ENCODE measurements at places on chromosomes 2 and 18.

- DNase-seq: no peak
These were observed 127.6 kb downstream of the MAPK4 start for GRCh38 chr18:50687491-50687890.

- no peak for DNase-seq
These were observed 7.8 kb downstream of the RBM44 start for GRCh38 chr2:237806334-237806733.

- no peak for DNase-seq
These were observed 9.3 kb upstream of the SPATA3 start for GRCh38 chr2:230986520-230987136.

DNA sequence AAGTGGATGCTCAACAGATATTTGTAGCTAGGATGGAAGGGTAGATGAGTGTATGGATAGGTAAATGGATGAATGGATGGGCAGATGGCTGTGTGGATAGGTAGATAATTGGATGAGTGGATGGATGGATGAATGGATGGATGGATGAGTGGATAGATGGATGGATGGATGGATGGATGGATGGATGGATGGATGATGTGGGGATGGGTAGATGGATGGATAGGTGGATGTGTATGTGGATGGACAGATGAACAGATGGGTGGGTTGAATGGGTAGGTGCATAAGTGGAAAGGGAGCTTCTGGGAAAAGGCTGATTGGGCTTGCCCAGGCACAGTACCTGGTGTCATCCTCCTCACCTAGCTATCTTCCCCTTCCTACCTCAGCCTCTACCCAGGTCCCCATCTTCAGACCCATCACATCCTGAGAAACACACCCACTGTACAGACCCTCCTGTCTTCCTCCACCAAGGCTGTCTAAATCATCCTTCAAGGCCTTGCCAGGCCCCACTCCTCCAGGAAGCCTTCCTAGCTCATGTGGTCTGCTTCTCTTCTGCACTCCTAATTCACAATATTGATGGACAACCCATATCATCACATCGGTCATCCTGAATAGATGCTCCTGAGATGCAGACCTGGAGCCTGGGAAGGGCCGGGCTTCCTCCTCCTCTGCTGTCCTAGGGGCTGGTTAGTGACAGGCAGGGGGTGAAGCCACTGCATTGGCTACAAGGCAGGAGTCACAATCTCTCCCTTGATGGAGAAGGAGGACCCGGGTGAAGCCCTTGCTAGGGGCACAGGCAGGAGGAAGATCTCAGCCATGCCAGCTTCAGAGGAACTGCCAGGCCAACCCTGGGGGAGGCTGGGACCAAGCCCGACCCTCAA lies 49.4 kb downstream of the SMAD7 start:
- no peak for DNase-seq

GRCh38 chr2:109637749-109638570 lies 23.8 kb downstream of the SOWAHC start:
- DNase-seq: no peak

GRCh38 chr2:208297961-208298360 lies 31.9 kb downstream of the PIKFYVE start:
- DNase-seq: no peak

- peak; percentile 54 for DNase-seq
These were observed 3.7 kb upstream of the SIX3 start for GRCh38 chr2:44937688-44938240.

GRCh38 chr18:49071778-49072177 lies 121.0 kb upstream of the SMAD7 start:
- no peak for DNase-seq

GRCh38 chr2:143787674-143788073 lies 658.5 kb downstream of the ARHGAP15 start:
- no peak for DNase-seq

- peak; percentile 50 for DNase-seq
These were observed 19.4 kb downstream of the TOGARAM2 start for GRCh38 chr2:29000481-29000880.

DNA sequence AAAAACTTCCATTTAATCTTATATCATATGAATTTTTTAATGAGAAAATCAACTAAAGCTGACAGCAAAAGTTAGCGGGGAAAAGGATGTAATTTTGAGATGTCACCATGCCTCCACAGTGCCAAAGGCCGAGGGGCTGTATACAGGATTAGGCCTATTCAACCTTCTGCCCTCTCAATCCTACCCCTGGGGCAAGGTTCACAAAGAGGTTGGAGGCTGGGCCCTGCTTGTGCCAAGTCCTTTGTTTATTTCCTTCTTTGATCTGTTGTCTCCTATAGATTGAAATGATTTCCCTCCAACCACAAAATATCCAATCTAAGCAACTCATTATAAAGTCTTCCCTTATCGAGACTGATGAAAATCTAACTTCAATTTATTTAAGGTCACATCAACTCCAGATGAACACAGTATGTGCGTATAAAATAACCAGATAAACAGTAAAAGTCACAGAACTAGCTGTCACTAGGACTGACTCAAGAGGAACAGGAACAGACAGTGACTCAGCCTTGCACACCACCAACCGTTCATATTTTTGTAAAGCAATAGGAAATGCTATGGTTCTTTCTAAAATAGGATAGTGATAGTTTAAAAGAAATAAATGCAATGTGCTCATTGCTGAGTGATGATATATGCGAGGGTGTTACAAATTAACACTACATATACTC lies 95.8 kb downstream of the SLC25A12 start:
- DNase-seq: peak; percentile 12

- DNase-seq: no peak
These were observed 88.4 kb upstream of the CELF4 start for GRCh38 chr18:37654034-37654433.

- no peak for DNase-seq
These were observed 7.5 kb downstream of the DPYSL5 start for GRCh38 chr2:26855466-26855865.

- no peak for DNase-seq
These were observed 258.5 kb downstream of the PTGR3 start for GRCh38 chr18:74950479-74950878.

GRCh38 chr2:4762951-4763376 lies 929.2 kb upstream of the SOX11 start:
- no peak for DNase-seq

- peak; percentile 85 for DNase-seq
These were observed 175.2 kb downstream of the TGIF1 start for GRCh38 chr18:3624935-3625741.

DNA sequence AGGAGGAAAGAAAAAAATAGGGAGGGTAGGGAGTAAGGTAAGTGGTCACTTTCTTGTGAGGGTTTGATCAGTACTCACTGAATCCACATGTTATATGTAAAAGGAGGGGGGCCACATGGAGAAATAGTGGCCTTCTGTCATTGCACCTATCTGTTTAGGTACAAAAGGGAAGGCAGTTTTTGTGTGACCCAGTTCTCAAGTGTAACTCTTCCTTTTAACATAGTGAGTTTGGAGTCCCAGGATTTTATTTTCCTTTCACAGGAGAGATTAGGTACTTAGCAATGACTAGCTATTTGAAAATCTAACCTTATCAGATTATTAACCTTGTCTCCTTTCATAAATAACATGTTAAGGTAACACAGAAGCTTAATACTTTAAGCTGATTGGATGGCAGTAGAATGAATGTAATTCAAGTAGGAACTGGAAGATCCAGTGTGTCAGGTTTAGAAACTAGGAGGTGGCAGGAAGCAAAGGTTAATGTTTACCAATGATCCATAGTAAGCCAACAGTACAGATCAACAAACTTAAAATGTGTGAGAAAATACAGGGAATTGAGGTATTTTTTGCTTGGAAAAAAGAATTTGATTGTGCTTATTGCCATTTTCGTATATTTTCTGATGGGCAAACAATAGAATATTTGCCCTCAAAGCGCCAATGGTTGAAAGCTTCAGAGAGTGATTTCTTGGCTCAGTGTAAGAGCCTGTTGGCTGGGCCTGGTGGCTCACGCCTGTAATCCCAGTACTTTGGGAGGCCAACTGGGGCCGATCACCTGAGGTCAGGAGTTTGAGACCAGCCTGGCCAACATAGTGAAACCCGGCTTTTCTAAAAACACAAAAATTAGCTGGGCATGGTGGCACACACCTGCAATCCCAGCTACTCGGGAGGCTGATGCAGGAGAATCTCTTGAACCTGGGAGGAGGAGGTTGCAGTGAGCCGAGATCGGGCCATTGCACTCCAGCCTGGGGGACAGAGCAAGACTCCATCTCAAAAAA lies 11.3 kb downstream of the HNMT start:
- DNase-seq: no peak

DNA sequence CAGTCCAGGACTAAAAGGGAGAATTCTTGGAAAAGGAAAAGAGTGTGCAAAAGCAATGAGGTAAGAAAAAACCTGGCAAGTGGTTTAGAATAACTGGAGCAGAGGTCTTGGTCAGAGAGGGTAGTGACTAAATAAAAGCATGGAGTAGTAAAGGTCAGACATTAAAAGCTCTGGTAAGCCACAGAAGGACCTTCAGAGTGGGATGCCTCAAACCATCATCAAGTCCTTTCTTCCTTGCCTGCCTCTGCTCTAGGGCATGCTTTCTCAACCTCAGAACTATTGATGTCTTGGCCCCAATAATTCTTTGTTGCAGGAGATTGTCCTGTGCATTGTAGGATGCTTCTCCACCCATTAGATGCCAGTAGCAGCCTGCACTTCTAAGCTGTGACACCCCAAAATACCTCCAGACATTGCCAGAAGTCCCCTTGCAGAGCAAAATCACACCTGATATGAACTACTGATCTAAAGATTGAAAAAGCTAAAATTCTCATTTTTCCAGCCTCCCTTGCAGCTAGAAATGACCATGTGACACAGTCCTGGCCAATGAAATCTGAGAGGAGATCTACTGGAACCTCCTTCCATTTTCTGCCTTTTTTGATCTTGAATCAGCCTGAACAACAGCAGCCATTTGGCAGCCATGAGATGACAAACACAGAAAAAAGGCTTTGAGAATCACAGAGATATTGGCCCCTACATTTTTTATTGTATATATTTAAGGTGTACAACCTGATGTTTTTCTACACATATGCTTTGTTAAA lies 48.1 kb downstream of the EVA1A start:
- DNase-seq: no peak

DNA sequence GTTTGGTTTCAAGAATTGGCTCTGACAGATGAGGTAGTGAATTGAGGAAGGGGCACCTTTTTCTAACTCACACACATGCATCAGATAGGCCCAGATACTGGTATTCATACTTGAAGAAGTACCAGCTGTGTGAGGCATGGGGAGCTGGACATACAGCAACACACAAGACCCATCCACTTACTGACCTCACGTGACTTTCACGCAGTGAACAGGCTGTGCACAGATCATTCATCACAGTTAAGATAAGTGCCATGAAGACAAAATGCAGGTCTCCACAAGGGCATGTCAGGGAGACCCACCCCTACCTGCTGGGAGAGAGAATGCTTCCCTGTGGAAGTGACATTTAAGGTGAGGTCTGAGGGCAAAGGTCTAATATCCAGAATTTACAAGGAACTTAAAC lies 38.6 kb downstream of the SP110 start:
- no peak for DNase-seq

DNA sequence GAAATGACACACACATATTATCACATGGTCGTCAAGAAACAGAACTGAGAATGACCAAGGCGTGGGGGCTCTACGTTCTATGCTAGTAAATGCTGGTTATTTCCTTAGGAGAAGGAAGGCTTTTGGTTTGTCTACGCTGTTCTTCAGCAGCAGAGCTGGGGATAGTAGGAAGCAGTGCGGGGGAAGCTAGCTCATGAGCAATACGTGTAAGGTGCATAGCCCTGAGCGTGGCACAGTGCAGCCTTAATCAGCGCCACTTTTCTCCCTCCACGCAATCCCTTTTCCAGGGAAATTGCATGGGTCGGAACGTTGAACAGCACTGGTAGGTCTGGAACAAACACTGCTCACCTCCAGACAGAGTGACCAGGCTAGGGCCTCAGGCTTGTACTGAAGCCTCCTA lies 199.6 kb upstream of the FBXO11 start:
- no peak for DNase-seq

GRCh38 chr2:8389431-8390108 lies 292.3 kb upstream of the ID2 start:
- no peak for DNase-seq

GRCh38 chr2:76517574-76517909 lies 806.8 kb upstream of the GCFC2 start:
- no peak for DNase-seq

DNA sequence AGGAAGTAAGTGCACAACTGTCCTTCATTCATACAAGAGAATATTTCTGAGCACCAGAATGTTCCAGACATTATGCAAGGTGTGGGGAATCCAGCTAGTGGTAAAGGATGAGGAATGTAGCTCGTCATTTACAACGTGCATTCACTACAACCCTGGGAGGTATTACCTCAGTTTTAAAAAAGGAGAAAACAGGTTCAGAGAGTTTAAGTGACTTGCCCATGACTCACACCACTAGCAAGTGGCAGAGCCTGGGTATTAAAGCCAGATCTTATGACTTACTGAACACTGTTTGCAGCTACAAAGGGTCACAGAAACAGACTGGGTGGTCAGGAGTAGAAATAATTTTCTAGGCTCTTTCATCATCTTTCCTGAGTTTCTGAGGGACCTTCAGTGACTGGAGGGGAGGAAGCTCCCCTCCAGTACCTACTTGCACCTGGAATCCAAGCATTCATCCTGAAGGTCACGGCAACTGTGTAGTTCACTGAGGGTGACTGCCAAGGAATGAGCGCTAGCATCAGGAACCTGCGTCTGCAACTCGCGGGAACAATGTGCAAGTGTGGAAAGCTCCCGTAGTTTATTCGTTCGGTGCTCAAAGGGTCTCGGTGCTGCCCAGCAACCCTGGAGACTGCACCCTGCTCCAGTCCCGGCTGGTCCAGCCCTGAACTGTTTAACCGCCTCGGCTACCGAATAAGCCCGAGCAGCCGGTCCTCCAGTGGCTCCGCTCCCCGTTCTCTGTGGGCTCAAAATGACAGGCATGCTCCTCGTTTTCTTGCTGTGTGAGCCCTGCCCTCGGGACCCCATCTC lies 647 bp downstream of the CCDC121 start:
- DNase-seq: peak; percentile 25

- DNase-seq: no peak
These were observed 50.1 kb downstream of the UBR3 start for GRCh38 chr2:169877398-169877797.

GRCh38 chr2:18046558-18047212 lies 168.2 kb downstream of the KCNS3 start:
- no peak for DNase-seq

DNA sequence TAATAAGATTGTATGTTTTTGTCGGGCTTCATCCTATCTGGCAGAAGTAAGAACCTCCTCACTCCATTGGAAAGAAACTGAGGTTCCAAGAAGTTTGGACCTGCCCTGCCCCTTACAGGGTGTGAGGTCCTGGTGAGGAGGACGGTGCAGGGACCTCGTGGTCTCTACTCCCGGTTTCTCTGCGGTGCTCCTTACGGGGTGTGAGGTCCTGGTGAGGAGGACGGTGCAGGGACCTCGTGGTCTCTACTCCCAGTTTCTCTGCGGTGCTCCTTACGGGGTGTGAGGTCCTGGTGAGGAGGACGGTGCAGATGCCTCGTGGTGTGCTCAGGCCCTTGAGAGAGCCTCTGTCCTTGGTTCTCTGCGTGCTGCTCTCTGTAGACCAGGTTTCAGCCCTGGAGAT lies 5.2 kb downstream of the CTDP1 start:
- DNase-seq: no peak

- no peak for DNase-seq
These were observed 45.1 kb downstream of the GPD2 start for GRCh38 chr2:156481312-156481711.
